ENCODE measurements at places on chromosomes 4 and X. TPM values are rescaled to one million over a fixed set of nuclear protein-coding genes. Genes with fewer than 3 reads are reported as not detected.
A peak's percentile ranks its signal among the peaks of the same experiment; 100 is the strongest.

DNA sequence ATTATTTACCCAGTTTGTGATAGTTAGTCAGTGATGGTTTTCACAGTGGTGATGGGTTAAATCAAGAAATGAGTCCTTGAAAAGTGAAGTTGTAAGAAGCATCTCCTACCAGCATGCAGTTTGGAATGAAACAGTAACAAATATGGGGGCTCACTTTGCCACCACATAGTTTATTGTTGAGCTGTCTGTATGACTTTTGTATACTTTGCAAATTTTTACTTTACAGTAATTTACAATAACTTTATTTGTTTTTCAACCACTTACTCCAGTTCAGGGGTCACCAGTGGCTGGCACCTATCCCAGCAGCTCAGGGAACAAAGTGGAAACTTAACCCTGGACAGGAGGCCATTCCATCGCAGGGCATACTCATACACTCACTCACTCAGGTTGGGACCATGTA is 64.5 kb upstream of the ANKRD50 start:
- no peak for DNase-seq

RHOH gene
- not detected for total RNA-seq

GRCh38 chrX:3403748-3404147 is 57.3 kb upstream of the MXRA5 start:
- DNase-seq, result no peak

DNA sequence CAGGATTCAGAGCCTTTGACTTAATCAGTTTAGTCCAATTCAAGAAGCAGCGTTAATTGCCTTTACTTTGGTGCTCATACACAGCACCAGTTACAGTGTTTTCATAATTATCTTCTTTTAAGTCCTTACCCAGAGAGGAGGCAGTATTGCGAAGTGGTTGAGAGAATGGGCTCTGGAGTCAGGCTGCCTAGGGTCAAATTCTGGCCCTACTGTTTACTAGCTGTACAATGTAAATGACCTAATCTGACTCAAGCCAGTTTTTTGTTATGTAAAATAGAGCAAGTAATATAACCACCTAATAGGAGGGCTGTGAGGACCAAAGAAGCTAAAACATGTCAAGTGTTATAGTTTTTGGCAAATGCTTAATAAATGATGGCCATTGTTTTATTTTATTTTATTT is 27.6 kb downstream of the WDR44 start:
- no peak for DNase-seq

DNA sequence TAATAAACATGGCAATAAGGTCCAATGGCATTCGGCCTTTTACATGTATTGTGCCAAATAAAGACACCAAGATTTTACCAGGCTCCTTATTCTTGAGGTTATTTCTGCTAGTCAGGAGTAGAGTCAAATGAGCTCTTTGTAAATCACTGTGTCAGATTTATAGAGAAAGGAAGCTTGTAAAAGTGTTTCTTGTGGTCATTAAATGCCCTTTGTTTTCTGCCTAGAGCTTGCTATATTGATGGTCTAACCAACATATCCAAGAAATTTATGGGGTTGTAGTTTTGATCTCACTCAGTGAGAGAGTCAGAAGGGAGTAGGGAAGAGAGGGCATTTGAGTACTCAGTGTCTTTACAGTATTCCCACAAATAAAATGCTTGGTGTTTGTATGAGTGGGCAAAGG is 86.2 kb upstream of the FRMPD4 start:
- DNase-seq, result no peak

DUSP9 gene
- total RNA-seq, result not detected

- no peak for DNase-seq
Measured at GRCh38 chrX:57929373-57929772, 19.1 kb upstream of the ZXDA start.

SMR3B gene
- total RNA-seq, result not detected

- peak; percentile 35 for DNase-seq
Measured at GRCh38 chr4:169410839-169411770, 140.3 kb upstream of the SH3RF1 start.
